Renal cortical epithelial cell (primary cell): ENCODE measurements at places on chromosomes 12 and 14. TPM values are rescaled to one million over a fixed set of nuclear protein-coding genes. Genes with fewer than 3 reads are reported as not detected.

DNA sequence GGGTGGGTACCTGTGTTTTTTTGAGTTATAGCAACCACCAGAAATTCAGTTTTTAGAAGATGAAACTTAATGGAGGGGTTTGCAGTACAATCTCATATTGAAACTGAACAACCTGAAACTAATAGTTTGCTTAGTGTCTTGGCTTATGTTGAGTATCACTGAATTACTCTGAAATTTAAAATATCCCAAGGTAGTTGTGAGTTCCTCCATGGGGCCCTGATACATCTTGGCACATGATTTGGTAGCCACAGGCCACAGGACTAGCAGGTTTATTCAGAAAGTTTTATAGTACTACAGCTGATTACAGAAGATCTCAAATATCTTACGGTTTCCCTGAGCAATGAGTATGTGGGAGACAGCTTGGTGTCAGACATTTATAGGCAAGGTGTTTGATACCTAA is 10.4 kb downstream of the PTGES3 start:
- DNase-seq = no peak

- no peak for DNase-seq
These were observed 43.0 kb downstream of the BORCS5 start for GRCh38 chr12:12399776-12400305.

GRCh38 chr14:100409651-100410050 is 86.5 kb downstream of the SLC25A47 start:
- DNase-seq = no peak

DNA sequence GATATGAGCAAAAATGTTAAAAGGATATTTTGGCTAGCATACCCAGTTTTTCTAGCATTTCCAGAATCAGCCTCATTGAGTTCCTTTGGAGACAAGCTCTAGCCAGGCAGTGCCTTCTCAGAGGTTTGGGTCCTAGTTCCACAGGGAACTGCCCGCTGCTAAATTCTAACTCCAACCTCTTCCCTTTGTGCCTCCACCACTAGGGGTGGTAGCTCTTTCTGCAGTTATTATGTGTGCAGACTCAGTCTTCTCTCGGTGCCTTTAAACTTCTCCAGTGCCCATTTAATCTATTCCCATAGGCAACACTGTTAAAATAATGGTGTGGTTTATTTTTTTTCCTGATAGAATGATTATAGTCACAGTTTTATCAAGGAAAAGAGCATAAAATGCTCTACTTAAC is 21.5 kb upstream of the SLC25A3 start:
- no peak for DNase-seq

GRCh38 chr14:77040741-77041653 is 12.5 kb upstream of the IRF2BPL start:
- peak; percentile 69 for DNase-seq

DNA sequence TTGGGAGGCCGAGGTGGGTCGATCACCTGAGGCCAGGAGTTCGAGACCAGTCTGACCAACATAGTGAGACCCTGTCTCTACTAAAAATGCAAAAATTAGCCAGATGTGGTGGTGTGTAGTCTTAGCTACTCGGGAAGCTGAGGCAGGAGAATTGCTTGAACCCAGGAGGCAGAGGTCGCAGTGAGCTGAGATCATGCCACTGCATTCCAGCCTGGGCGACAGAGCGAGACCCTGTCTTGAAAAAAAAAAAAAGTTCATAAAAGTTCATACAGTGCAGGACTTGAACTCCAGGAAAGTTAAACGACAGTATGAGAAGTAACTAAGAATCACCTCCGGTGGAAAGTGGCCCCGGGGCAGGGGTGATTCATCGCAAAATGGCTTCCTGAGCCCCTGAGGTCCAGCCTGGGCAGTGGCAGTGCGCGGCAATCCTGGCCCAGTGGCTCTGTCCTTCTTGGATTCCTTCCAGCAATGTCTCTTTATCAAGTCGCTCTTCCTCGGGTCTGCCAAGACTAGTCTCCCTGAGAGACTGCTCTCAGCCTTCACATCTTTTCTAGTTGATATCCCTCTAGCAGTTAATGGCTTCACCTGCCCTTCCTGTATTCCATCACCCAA is 16.7 kb upstream of the MAP1LC3B2 start:
- DNase-seq = peak; percentile 62

- DNase-seq = no peak
These were observed 23.5 kb upstream of the SELPLG start for GRCh38 chr12:108657130-108657745.

DNA sequence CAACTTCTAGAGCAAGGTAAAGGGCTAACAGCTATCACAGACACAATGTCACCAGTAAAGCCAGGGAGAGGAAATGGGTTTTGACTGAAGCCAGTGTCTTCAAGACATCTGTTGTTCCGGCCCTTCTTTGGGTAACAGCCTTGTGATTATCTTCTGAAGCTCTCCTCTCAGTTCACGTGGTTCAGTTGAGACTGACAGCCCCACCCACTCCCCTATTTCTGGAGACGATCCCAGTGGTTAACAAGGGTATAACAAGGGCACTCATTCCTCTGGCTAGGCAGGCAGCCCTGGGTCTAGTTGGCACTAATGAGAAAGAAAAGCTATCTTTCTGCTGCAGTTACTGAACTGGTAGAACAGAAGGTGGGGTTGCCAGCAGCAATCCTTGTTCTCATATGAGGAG is 6.9 kb downstream of the GNPTAB start:
- peak; percentile 47 for DNase-seq

DNA sequence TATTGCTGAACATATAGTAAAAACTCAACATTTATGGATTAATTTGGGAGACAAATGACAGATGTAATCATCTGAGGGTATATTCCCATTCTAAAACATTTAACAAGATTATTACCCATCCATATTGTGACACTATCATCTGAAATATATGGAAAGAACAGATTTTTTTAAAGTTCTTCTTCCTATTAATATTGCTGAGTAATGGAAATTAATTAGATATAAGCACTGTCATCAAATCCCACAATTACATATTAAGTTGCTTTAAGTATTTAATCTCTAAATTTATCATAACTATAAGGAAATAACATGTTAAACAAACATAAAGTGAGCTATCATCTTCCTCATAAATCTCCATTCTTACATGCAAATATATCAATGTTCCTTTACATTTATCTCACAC is 22.0 kb downstream of the EML5 start:
- DNase-seq = no peak

DNA sequence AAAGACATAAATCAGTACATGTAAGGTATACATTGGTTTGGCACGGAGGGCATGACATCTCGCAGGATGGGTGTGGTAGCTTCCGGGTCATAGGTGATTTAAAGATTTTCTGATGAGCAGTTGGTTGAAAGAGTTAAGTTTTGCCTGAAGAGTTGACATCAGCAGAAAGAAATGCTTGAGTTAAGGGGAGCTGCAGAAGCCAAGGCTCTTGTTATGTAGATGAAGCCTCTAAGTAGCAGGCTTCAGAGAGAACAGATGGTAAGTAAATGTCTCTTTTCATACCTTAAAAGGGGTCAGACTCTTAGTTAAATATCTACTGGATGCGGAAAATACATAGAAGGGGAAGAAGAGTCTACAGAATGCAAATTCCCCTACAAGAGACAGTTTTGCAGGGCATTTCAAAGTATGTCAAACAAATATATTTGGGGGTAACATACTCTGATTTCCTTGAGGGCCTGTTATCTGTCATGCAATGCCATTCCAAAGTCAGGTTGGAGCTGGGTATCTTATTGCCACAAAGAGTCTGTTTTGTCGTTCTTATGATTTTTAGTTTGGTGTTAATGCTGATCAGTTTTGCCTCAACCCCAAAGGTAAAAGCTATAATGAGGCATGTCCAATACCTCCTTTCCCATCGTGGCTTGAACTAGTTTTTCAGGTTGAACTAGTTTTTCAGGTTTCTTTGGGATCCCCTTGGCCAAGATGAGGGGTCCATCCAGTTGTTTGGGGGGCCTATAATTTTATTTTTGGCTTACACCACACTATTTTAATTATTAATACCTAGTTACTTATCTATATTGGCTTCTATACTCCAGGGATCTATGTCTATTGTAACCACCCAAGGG is 67.0 kb downstream of the PTHLH start:
- DNase-seq = no peak

- peak; percentile 64 for DNase-seq
These were observed 201.8 kb downstream of the ESR2 start for GRCh38 chr14:64092338-64092737.

DNA sequence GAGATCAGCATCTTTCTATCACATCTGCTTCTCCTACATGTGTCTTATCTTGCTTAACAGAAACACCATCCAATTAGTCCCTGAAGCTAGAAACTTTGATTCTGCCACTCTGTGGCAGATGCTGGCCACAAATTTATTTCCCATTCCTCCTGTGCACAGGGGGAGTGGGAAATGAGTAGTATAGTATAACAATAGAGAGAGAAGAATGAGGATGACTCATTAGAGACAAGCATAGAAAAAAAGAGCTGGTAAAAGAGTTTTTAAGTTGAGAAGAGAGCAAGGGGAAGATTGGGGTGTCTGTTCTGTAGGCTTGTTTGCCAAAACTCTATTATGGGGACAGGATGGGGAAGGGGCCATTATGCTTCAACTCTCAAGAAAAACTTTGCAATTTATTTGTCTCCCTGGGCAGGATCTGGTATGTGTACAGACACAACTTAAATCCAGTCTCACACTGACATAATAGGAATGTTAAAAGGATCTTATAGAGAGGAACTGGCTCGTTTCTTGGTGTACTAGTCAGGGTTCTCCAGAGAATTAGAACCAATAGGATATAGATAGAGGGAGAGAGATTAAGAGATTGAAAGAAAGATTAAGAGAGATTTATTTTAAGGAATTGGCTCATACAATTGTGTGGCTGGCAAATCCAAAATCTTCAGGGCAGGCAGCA is 142.6 kb upstream of the CPSF6 start:
- peak; percentile 70 for DNase-seq

DNA sequence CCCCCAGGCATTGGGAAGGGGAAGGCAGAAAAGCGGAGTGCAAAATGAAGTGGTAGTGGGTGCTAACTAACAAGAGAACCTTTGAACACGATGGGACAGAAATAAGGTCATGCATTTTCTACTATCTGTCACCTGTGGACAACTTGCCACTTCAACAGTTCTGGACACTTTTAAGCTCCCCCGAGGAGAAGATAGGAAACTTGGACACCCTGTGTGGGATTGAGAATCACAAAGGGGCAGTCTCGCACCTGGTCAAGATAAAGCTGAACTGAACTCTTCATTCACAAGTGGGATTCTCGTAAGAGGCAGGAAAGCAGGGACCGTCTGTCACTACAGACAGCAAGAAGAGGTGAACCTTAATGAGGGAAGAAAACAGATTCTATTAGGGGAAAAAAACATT is 51.6 kb downstream of the EIF2S3B start:
- no peak for DNase-seq

DNA sequence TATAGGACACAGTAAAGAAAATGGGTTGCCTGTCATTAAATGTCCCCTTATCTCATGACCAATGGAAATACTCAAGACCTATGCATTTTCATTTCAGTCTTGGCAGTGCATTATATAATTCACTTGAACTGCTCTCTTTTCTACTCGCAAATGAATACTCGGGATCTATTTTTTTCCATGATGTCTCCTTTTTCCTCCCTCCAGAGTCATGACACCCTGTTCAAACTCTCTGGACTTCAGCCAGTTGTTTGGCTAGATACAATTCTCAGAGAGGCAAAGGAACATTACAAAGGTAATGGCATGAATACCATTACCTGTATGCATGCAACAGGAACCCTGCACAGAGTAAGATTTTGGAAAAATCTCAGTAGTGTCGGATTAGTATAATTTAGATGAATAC is 130.9 kb downstream of the GPR135 start:
- no peak for DNase-seq

DNA sequence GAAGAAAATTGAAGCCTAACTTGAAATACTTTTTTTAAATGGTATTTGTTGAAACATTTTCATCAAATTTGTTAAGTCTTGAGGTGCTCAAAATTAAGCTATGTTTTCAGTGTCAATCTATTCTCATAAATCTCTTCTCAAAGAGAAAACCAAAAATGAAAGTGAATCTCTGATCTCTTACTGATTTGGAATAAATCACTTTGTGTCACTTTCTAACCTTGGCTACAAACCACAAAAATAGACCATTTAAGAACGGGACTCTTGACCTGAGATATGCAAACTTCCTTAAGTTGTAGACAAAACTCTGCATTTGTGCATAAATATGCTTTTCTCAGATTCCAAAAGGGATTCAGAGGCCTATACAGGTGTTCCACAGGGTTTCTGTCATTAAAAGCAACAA is 192.9 kb downstream of the SEC23A start:
- no peak for DNase-seq

- no peak for DNase-seq
These were observed 132.7 kb upstream of the EEA1 start for GRCh38 chr12:93061473-93062419.

DNA sequence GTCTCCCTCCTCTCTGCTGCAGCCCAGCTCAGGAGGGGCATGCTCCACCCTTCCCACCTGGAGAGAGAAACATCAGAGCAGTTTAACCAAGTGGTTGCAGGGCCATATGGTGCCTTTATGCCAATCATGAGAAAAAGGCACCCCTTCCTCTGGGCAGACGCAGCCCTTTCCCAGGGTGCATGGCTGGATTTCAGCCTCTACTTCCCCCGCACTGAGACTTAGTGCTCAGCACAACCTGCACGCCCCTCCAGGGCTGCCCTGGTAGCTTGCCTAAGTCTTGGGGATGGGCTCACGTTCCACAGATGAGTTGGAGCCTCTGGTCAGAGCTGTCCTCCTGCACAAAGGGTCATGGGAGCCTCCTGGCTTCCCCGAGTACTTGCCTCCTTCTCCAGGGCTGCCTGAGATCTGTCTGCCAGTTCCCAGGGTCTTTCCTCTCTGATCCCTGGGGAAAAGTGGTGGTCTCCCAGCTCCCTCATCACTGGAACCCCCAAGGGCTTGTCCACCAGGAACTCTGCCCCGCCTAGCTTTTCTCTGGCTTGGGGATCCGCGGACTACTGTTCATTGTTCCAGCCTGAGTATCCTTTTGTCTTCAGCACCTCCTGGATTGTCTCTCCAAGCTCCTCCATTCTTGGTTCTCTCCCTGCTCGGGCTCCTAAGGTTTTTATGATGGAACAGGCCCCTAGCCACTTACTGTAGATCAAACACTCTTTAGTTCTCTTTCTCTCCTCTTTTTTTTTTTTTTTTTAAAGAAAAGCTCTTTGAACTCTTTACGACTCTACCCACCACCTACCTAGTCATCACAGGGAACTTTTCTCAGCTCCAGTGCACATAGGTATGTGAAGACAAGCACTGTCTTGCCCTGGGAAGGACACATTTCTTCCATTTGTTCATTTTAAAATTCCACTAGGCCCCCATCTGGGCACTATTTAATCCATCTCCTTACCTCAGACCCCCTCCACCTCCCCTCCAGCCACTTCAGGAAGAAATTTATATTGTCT is 6.1 kb upstream of the KRT74 start:
- DNase-seq = peak; percentile 28

DNA sequence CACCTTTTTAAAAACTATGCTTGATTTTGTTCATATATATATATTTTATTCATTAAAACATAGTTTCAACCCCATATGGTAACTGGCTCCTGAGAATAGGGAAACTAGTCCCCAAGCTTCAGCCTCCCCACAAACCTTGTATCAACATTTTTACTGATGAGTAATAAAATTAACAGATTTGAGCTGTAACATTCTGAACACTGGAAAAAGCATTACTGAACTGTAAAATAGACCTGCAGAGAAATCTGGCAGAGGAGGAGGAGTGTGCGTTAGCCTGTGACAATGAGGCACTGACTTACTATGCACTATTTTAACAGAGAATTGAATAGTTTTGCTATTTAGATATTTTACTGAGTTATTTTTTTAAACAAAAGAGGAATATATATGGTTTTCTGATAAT is 43.1 kb downstream of the FRS2 start:
- peak; percentile 79 for DNase-seq

GRCh38 chr14:102359341-102359740 is 3.3 kb downstream of the CINP start:
- no peak for DNase-seq

The DCN gene
- 43.6 and 748 TPM in 2 replicates for total RNA-seq

The EID3 gene
- 3.5 and 8.5 TPM in 2 replicates for total RNA-seq

The DNAI7 gene
- 3.8 TPM in 1 of 2 replicates, not detected in the other for total RNA-seq

The RBM19 gene
- total RNA-seq = 13.4 and 25.5 TPM in 2 replicates

The SYNJ2BP gene
- 16.1 and 31.3 TPM in 2 replicates for total RNA-seq
